ENCODE measurements at places on chromosomes 12 and 14.

GRCh38 chr14:20730891-20731290 lies 14.8 kb upstream of the EDDM3A start:
- DNase-seq, result no peak

GRCh38 chr14:86035882-86036281 lies 505.9 kb downstream of the FLRT2 start:
- no peak for DNase-seq

- DNase-seq, result no peak
Observed at GRCh38 chr14:65631040-65631439, 218.5 kb downstream of the FUT8 start.

DNA sequence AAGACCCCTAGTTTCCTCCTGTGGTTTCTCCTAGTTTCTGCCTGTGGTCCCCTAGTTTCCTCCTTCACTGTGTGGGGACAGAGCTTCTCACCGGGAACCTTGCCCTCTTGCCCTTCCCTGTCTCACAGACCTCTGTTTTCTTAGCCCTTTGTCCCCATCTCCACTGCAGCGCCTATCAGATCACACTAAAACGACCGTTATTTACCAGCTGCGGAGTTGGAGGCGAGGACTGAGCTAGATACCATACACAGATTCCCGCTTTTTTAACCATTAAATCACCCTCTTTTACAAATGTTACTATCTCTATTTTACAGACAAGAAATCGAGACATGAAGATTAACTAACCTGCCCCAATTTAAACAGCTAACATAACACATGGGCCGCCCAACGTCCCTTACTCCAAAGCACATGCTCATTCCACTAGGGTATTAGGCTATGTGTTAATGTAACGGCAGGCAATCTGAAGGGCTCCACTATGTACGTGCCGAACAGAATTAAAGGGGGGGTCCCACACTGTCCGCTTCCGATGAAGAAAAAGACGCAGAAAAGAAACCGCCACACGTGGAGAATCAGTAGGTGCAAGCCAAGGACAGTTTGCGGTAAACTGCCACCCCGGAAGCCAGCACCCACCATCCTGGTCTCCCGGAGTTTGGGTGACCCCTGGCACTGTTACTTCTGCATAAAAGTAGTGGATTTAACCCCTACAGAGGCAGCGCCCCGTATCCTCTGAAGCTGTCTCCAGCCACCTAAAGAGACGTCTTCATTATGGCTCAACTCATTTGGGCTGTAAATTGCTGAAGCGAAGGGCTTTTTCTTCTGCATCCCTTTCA lies 1.9 kb upstream of the FKBP4 start:
- no peak for DNase-seq

DNA sequence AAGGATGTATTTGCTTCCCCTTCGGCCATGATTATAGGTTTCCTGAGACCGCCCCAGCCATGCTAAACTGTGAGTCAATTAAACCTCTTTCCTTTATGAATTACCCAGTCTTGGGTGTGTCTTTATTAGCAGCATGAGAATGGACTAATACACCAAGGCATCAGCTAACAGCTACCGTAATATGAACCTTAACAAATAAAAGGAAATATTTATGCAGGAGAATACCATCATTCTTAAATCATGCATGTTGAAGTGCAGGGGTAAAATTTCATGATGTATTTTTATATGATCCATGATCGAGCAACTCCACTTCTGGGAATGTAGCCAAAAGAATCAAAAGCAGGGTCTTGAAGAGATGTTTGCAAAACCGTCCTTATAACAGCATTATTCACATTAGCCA lies 379.0 kb downstream of the NPAS3 start:
- DNase-seq, result no peak

DNA sequence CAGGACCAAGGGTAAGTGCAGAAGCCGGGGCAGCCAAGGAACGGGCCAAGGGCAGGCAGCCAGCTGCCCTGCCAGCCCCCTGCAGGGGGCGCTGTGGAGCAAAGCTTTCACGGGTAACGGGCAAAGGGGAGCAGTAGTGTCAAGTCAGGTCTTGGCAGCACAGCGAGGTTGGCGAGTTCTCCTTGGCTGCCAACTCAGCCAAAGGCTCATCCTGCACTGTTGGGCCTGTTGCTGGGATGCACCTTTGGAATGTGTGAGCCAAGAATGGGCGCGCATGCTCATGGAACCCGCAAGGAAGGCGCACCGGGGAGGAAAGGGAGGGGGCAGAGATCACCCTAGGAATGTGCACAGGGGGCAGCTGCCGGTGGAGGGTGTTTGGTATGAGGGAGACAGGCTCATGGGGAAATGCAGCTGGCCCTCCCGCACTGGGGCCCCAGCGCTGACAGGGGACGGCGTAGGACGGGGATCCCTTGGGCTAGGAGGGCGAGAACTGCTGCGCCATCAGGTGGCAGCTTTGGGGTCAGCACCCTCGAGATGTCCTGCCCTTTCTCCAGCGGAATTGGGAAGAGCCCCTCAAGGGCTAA lies 138.0 kb downstream of the ASCL4 start:
- DNase-seq, result peak; percentile 41

DNA sequence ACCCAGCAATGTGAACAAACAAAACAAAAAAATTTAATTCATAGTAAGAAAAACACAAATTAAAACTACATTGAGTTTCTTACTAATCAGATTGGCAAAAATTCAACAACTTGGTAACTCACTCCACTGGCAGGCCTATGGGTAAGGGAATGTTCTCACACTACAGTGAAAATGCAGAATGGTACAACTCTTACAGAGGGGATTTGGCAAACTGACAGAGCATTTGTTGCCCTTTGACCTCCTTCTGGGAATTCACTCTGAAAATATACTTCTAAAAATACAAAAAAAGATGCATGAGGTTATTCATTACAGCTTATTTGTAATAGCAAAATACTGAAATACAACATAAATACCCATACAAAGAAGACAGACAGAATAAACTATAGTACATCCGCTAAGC lies 32.8 kb downstream of the ABCD2 start:
- DNase-seq, result no peak

DNA sequence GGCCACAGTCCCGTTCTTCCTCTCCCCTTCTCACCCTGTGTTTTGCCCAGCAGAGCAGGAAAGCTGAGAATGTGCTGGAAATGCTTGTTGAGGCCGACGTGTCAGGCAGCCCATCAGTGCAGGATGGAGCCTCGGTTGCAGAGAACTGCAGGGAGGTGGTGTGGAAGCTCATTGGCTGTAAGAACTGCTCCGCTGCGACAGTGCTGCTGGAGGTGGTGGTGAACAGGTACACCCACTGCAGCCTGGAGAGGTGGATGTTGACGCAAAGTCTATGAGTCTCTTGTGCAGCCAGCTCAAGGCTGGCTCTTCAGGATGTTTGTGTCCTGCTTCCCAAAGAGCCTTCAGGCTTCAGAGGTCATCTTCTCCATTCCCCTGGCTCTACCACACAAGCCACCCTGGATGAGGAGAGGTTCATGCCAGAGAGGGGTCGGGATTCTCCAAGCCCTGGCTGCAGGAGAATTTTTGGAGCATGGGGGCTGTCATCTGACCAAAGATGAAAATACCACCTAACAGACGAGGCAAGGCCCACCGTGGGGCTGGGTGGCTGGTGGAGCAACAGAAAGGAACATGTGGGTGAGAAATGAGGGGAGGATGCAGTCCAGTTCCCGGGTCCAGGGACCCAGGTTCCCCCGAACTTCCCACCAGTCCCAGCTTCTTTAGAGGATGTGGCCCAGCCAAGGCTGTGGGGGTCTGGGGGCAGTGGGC lies 174.1 kb upstream of the PRMT8 start:
- no peak for DNase-seq

GRCh38 chr12:32402946-32403345 lies 3.6 kb downstream of the FGD4 start:
- no peak for DNase-seq

GRCh38 chr14:77084985-77085384 lies 13.1 kb upstream of the CIPC start:
- DNase-seq, result no peak

- DNase-seq, result no peak
Observed at GRCh38 chr14:91342206-91342760, 75.3 kb downstream of the CCDC88C start.

- DNase-seq, result no peak
Observed at GRCh38 chr12:44531320-44531971, 344.7 kb downstream of the NELL2 start.

GRCh38 chr12:54265364-54265812 lies 14.5 kb downstream of the CBX5 start:
- DNase-seq, result no peak

DNA sequence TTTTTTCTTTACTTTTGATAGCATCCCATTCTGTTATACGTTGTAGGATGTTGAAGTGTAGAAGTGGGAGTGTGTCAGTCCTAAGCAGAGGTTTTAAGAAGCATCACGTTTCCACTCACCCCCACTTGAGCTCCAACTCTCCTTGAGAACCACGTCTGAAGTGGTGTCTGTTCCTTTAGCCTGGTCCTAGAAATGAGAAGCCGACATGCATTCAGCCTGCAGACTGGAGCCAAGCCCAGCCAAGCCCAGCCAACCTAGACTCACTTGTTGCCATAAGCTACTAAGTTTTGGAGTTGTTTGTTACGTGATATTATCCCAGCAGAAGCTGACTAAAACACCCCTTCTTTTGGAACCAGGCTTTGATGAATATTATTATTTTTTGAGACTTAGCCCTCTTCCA lies 4.4 kb upstream of the ELK3 start:
- DNase-seq, result no peak

- DNase-seq, result no peak
Observed at GRCh38 chr12:81329085-81329484, 251.2 kb downstream of the ACSS3 start.

GRCh38 chr12:108373111-108373510 lies 34.0 kb upstream of the CMKLR1 start:
- DNase-seq, result no peak

DNA sequence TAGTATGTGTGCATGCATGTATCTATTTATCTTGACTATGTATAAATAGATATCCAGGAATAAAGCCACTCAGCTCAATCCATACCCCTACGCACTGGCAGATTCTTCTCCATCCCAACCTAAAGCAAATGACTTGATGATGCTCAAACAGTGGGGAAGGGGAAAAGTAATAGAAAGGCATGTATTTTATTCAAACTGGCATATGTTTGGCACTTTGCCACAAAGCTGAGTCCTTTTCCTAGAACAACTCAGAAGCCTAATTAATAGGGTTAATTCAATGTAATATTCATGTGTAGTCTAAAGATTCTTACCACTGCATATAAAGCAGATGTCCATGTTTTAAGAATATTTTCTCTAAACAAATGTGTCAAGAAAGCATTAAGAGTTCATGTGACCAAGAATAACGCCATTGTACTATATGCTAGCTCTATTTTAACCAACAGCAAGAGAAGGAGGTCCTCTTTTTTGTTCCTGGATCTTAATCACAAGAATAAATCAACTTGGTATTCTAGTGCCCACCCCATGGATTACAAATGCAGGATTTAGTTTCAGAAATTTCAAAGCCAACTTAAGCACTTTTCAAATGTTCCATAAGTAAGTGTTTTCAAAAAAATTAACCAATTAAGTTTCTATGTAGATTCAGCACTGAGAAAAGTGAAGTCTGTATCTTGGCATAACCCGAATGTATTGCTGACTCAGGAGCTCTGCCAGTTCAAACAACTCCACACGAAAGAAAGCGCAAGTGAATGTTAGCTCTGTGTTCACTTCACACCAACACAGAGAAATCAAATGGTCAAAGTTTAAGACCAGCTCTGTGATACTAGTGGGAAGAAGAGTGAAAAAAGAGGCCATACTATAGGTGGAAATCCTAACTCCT lies 233.6 kb downstream of the MED13L start:
- no peak for DNase-seq

DNA sequence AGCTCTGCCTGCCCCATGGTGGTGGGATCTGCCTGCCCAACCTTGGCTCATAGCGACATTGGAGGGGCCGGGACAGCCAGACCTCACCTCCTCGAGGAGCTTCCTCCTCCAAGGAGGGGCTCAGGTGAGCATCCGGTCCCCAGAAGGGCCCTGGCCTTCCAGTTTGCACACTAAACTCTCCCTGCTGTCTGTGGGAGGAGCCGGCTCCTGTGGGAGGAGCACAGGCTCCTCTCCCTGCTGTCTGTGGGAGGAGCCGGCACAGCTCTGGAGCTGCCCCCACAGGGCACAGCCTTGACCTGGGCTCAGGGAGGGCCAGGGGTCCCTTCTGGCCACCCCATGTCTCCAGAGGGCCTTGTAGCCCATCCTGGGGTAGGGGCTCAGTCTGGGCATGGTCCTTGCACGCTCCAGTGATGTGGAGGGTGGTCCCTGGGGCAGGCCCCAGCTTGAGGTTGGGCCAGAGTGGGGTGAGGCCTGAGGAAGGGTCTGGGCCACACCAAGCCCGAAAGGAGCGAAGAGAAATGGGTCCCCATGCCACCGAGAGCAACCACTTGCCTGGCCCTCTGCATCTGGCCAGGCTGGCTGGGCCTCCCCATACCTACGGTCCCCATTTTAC lies 147.5 kb upstream of the C14orf180 start:
- no peak for DNase-seq

GRCh38 chr12:80183939-80184338 lies 84.6 kb downstream of the OTOGL start:
- no peak for DNase-seq

GRCh38 chr14:68249661-68250451 lies 430.3 kb downstream of the RAD51B start:
- DNase-seq, result no peak

DNA sequence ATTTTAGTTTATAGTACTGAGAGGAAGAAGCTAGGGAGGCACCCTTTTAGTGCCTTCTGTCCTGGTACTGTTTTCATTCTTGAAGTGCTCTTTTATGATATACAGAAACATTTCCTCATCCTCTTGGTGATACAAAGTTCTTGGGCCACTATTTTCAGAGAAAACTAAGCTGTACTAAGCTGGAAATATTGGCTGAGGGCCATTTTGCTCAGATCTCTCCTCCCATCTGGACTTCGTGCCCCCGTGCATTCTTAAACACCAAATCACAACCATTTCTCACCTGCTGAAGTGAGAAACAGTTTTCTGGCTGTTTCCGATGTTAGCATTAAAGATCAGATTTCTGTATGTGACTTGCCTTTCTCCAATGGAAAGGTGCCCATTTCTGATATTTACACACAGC lies 158.9 kb downstream of the FBXL14 start:
- DNase-seq, result no peak

DNA sequence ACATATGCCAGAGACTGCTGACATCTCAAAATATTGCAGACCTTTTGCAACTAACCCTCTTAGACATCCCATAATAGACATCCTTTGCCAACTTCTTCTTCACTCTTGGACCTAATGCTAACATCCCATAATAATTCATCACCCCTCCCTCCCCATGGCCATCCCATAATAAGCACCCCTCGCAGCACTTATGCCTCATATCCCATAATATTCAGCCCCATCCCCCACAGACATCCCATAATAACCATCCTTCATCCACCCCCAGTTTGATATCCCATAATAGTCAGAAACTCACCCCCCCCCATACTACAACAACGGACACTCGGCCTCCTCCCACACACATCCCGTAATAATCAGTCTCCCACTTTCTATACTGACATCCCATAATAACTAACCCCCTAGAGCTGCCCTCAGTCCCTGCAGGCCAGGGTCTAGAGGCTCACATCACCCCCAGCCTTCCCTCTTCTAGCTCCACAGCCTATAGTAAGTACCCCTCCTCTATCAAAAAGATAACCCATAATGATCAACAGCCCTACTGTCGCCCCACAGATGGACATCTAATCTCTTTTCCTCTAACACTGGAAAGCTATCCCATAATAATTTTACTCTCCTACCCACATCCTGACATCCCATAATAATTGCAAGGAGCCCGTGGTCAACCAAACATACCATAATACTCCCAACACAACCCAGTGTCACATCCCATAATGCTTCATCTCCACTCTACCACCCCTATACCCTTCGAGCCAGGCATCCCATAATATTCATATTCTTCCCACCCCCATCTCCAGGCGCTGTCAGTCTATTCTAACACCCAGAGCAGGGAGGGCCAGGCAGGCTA lies 792 bp upstream of the CHD4 start:
- peak; percentile 55 for DNase-seq
